Posterior vena cava (tissue), 2 donors: ENCODE measurements at places on chromosomes 1 and 21. TPM values are rescaled to one million over a fixed set of nuclear protein-coding genes. Genes with fewer than 3 reads are reported as not detected.

DNA sequence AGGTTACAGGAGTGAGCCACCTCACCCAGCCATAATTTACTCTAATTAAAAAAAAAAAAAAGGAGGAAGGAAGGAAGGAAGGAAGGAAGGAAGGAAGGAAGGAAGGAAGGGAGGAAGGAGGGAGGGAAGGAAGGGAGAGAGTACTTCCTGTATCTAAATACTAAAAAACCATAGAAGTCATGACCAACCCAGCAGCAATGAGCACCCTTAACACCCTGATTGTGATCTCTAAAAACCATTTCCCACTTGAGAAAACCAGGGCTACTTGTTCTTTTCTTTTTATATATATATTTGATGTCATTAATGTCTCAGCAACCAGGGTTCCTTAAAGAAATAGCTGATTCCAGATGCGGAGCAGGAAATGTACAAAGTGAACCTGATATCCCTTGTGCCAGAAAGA lies 31.2 kb downstream of the ARID4B start:
- DNase-seq: no peak

GRCh38 chr1:178126741-178127185 lies 32.9 kb downstream of the RASAL2 start:
- DNase-seq: no peak

DNA sequence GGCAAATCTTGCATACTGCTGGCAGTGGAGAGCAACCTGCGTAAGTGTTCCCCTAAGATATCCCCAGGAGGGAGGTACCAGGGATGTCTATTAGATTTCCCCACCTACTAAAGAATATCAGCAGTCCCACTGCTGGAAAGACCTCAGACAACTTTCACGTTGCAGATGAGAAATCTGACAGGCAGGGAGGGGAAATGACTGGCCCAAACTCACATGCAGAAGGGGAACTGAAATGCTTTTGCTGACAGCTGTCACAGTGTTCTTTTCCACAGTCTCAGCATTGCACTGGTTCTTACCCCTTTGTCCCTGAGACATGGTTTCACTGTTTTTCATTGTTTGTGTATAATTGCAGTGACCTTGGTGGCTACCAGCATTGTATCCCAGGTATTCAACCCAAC lies 84.8 kb upstream of the ATP1A1 start:
- DNase-seq: no peak

DNA sequence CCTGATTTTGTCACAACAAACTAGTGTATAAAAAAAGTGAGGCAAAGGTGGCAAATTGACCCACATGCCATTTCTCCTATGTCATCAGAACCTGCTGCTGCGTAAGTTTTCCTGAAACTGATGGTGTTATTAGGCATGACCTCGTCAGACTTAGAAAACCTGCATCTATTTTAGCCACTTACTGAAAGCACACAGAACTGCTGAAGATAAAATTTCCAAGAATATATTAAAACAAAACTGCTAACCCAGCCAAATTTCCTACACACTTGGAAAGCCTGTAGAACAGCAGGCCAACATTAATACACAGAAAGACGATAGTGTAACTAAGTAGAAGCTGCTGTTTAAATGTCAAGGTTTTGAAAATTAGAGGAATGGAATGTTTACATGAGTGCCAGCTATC lies 674.5 kb upstream of the CXADR start:
- DNase-seq: no peak

GRCh38 chr1:93552741-93553455 lies 105.0 kb downstream of the FNBP1L start:
- DNase-seq: no peak

DNA sequence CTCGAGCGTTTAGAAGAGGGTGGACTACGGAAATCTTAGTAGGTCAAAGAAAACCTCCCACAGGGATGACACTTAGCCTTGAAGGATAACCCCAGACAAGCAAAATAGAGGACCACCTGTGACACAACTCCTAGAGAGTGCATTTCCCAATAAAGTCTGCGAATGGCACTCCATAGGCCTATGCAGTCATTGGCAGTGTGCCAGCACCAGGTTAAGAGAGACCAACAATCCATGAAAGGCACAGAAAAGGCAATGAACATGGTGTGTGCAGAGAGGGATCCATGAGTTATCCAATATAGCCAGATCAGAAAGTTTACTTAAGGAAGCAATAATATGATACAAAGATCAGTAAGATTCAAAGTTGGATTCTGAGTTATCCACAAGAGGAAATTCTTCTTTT lies 45.2 kb upstream of the FMO2 start:
- no peak for DNase-seq

- no peak for DNase-seq
These were observed 32.2 kb downstream of the SLC30A7 start for GRCh38 chr1:100928128-100928527.

GRCh38 chr1:203537806-203538464 lies 44.0 kb downstream of the OPTC start:
- peak; percentile 82 for DNase-seq

DNA sequence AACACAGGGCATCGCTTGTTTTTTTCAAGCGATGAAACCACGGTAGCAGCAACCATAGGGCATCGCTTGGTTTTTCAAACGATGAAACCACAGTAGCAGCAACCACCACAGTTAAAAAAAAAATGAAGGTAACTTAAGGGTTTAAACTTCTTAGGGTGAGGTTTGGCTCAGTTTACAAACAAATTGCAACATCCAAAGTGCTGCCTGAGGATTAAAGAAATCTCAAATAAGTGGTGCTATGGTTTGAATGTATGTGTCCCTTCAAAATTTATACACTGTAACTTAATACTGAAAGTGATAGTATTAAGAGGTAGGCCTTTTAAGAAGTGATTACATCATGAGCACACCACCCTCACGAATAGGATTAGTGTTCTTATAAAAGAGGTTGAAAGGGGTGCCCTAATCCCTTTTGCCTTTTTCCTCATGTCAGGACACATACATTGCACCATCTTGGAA lies 6.4 kb upstream of the GBP5 start:
- no peak for DNase-seq

DNA sequence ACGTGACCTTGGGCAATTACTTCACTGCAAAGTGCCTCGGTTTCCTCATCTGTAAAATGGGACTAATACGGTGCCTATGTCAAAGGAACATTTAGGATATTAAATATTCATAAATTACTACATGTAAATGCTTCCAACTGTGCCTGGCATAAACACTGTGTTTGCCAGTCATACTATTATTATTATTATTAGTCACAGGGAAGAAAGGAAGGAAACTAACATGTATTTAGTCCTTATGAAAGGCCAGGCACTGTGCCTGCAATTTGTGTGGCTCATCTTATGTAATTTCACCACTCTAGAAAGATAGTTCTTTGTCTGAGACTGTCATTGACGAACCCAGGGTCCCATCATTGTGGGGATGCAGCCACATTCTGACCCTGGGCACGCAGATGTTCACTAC lies 45.0 kb downstream of the EPHB2 start:
- no peak for DNase-seq

GRCh38 chr1:35297886-35298285 lies 29.4 kb downstream of the ZMYM4 start:
- no peak for DNase-seq

DNA sequence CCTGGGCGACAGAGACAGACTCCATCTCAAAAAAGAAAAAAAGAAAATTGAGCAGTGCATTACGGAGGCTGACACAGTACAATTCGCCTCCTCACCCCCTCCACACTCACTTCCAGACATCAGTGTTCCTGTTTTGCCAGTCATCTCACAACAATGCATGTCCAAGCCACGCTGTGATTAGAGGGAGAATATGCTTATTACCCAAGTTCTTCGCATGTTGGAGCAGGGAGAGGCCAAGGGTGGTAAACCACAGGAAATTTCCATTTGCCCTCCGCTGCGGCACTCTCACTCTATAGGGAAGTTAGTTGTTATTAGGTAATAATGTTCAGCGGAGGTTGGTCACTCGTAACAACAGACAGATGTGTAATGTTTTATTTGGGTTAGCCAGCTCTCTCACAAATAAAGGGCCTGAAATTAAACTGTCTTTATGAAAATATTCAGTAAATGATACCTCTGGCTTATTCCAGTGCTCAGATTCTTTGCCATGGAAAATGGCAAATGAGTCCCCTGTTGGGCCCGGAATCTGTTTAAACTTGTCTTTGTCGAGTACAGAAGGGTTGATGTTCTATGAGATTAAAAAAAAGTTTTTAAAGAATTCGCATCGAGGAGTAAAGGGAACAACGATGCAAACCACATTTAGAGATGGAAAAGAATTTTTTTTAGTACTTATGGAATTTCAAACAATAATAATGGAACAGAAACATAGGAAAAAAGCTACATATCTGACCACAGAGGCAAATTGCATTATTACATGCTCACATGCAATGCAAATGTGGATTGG lies 33.1 kb downstream of the KCNJ15 start:
- no peak for DNase-seq

GRCh38 chr1:15287035-15287979 lies 40.3 kb downstream of the FHAD1 start:
- DNase-seq: no peak

DNA sequence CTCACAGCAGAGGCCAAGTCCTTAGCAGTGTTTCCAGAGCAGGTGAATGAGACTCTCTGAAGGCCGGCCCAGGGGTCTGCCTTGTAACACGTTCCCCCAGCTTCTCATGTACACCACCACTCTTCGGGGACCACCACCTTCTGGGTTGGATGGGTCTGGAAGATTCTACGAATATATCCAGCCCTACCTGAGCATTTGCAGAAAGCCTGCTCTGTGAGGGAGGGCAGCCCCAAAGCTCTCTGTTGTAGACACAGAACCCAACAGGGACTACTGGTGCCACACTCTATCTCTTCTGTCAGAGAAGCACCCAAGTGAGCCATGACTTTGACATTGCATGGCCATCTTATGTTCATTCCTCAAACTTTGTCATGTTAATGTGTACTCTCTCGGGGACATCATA lies 61.8 kb downstream of the CD247 start:
- DNase-seq: no peak

DNA sequence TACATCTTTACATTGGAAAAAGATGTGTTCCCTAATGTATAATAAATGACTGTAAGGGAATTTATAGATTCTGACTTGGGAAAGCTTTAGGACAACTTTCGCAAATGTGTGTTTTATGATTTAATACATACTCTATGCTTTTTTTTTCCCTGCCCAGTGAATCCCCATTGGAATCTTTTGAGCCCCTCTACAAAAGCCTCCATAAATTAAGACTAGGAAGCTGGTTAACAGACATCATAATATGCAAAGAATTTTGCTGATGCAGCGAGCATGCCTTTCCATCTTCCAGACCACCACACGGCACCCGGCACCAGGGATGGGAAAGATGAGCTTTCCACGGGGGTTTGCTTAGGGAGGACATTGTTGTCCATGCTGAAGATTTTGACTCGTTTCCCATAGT lies 156.1 kb upstream of the IVNS1ABP start:
- DNase-seq: no peak

GRCh38 chr1:223718850-223719249 lies 6.5 kb downstream of the CAPN2 start:
- no peak for DNase-seq

AMY2A gene
- 3.3 TPM for total RNA-seq

SHE gene
- 22.9 TPM for total RNA-seq

CD34 gene
- total RNA-seq: 58.1 TPM

ADGRL2 gene
- total RNA-seq: 40.6 TPM

MROH9 gene
- 0.24 TPM for total RNA-seq

DRAXIN gene
- total RNA-seq: 0.09 TPM

ACOT11 gene
- 10.3 TPM for total RNA-seq

KCNJ10 gene
- not detected for total RNA-seq
